LHCN-M2 (cell line): ENCODE measurements at places on chromosomes 6 and 20.

GRCh38 chr6:149252622-149253021 is 64.9 kb upstream of the TAB2 start:
- DNase-seq, result no peak

DNA sequence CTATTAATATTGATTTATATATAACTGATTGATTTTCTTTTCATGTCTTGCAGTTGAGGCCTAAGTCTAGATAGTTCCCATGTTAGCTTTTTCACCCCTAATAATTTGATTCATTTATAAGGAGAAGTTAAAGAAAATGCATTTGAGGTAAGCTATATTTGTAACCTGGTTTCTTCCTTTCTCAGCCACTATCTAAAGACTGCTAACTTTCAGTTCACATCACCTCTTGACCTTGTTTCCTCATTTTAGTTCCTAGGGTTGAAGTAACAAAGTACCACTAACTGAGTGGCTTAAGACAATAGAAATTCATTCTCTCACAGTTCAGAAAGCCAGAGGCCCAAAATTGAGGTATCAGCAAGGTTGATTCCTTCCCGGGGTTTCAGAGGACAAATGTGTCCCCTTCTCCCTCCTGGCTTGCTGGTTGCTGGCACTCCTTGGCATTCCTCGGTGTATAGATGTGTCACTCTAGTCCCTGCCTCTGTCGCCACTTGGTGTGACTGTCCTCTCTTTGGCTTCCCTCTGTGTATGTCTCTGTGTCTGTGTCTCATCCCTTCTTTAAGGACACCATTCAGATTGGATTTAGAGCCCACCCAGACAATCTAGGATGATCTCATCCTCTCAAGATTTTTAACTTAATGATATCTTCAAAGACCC is 55.9 kb upstream of the C20orf144 start:
- DNase-seq, result no peak

DNA sequence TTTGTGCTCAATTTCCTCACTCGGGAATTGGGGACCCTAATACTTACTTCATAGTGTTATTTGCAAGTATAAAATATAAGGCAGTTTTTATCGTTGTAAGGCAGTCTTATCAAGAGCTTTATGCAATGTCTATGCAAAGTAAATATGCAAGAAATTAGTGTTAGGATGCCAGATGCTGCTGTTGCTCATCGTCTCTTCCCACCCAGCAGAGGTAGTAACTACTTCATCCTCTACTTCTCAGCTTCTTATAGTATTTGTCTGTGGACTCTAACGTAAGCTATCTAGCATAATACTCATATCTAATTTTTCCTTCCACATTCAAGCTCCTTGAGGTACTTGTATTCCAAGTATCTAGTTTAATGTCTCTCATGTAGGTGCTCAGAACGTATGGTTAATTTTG is 11.6 kb downstream of the PLCG1 start:
- DNase-seq, result no peak

DNA sequence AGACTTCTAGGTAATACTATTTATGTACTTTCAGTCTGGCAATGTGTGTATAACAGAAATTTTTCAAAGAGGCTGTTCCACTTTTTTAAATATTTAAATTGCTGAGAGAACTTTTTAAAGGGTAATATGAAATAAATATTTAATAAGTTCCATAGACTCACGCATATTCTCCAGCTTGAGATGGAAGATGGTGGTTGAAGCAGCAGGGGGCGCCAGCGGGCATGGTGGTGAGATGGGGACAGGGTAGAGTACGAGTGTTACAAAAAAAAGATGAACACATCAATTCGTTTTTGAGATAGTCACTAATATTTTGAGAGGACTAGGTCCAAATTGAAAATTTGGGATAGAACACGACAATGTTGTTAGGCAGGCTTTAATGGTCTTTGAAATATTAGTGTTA is 68.4 kb downstream of the RSPO3 start:
- no peak for DNase-seq

- DNase-seq, result peak; percentile 22
Observed at GRCh38 chr6:131628726-131629125, 684 bp upstream of the MED23 start.

DNA sequence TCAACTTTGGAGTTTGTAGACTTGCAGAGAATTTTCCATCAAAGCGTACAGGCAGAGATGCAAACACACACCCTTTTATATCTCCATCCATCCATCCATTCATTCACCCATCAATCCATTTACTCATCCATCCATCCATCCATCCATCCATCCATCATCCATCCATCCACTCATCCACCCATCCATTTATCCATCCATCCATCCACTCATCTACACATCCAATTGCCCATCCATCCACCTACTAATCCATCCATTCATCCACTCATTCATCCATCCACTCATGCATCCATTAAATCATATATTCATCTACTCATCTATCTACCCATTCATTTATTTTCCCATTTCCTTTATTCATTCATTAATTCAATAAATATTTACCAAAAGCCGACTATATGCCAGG is 52.1 kb downstream of the KCNB1 start:
- no peak for DNase-seq

DNA sequence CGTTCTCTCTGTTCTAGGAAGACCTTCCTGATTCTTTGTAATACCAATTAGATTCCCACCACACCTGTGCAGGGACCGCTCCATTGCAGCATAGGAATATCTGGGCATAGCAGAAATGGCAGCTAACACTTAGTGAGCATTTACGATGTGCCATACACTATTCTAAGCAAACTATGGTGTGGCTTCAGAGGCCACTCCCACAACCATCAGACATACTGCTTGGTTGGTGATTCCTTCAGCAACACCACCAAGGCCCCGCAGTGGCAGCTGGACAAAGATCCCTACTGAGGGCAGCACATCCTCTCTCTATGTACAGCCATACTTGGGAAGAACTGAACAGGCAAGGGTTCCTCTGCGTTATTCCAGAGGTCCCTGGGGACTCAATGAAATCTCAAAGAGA is 6.2 kb downstream of the KCNK5 start:
- no peak for DNase-seq

DNA sequence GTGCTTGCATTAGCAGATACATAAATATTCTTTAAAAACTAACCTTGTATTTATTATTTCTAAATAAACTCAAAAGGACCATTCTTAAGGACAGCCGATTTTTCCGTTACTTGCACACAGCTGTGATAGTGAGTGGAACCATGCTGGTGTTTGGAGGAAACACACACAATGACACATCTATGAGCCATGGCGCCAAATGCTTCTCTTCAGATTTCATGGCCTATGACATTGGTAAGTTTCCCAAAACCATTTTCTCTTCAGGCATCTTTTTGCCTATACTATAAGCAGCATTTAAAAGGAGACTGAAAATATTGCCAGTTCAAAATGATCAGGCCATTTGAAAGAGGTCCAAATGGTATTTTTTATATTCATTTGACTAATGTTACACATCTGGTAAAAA is 92.3 kb downstream of the ATRN start:
- peak; percentile 11 for DNase-seq

- DNase-seq, result no peak
Observed at GRCh38 chr6:31529329-31530150, 778 bp downstream of the MCCD1 start.

DNA sequence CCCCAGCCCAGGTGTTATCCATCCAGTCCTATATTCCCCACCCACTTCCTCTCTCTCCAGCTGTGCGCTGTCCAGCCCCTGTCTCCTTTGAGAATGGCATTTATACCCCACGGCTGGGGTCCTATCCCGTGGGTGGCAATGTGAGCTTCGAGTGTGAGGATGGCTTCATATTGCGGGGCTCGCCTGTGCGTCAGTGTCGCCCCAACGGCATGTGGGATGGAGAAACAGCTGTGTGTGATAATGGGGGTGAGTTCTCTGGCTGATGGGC is 1.1 kb downstream of the C2 start:
- no peak for DNase-seq

DNA sequence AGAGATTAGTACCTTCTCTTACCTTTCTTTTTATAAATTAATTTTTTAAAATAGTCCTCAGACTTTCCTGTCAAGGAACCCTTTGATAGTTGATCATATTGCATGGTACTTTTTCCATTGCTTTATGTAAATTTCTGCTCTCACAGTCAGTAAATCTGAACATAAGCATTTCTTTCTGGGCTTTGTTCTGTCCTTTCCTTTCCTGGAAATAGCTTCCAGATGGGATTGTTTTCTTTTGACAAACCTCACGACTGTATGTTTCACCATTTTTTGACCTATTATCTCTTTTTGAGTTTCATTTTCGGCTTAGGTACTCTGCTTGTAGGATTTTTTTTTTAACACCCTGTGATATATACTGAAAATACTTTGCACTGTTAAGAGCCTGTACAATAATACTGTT is 32.6 kb downstream of the UTRN start:
- no peak for DNase-seq
